Activated naive CD4-positive, alpha-beta T cell treated with anti-CD3 and anti-CD28 coated beads, Interleukin-2, amount 10 ng/mL, durations not matched to agents 7 days and 5 days (primary cell): ENCODE measurements at places on chromosomes 7 and 10.

- H3K27ac ChIP-seq = no peak overlapping the region
- peaks cover 7% of the 10 kb centered on the region for H3K27me3 ChIP-seq
- H3K4me3 ChIP-seq = no peak overlapping the region
- H3K36me3 ChIP-seq = no peaks in the 10 kb centered on the region
These were observed 30.3 kb downstream of the ARL5B start for GRCh38 chr10:18689498-18689897.

DNA sequence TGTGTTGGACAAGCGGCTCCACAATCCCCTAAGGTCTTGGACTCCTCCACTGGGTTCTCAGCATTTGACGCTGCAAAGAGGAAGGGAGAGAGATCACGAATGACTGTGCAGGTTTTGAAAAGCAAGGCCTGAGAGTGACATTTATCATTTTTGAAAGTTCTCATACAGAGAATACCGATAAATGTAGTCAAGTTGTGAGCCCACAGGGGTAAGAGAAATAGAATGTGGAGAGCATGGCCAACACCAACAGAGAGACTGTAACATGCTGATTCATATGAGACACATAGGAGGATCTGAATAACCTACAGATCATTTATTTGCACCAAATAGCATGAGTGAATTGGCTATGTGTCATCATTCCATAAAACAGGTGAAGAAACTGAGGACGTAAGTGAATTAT, 230.5 kb upstream of the MBL2 start:
- no peak overlapping the region for H3K4me3 ChIP-seq
- H3K4me1 ChIP-seq = no peaks in the 10 kb centered on the region
- DNase-seq = no peak
- no peak overlapping the region for H3K27ac ChIP-seq

DNA sequence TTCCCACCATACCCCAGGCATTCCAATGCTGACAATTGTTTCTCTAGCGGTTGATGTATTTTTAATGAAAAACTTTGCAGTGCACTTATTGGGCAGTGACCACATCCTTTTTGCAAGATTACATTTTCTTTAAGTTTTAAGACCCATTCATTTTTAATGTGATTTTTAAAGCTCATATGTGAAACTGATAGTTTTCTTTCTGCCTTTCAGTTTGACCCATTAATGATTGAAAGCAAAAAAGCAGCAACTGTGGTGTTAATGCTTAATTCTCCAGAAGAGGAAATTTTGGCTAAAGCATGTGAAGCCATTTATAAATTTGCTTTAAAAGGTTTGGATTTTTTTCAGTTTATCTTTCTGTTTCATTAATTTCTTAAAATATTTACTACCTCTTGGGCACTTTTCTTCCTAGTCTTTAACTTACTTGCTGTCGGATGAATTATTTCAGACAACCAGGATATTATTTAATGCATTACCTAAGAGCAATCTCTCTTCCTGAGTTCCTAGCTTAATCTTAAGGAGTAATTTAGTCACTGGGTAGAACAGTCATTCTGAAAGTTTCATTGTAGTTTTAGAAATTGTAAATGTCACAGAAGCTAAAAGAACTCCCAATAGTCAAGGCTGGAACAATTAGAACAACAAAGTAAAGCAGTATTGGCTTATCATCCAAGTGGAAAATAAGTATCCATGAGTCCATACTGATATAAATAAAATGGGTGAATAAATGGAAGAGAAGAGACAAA, 18.3 kb downstream of the ARMC3 start:
- DNase-seq = no peak
- no peaks in the 10 kb centered on the region for H3K27me3 ChIP-seq
- no peak overlapping the region for H3K4me3 ChIP-seq
- H3K27ac ChIP-seq = no peak overlapping the region
- H3K36me3 ChIP-seq = no peaks in the 10 kb centered on the region

GRCh38 chr10:88292185-88292514, 291.0 kb downstream of the RNLS start:
- peaks cover 2% of the 10 kb centered on the region for H3K36me3 ChIP-seq
- no peak overlapping the region for H3K27ac ChIP-seq
- H3K27me3 ChIP-seq = no peaks in the 10 kb centered on the region
- H3K4me3 ChIP-seq = no peak overlapping the region
- no peak for DNase-seq

GRCh38 chr7:42065942-42066341, 171.1 kb downstream of the GLI3 start:
- H3K27ac ChIP-seq = no peak overlapping the region
- no peak overlapping the region for H3K4me3 ChIP-seq
- no peaks in the 10 kb centered on the region for H3K4me1 ChIP-seq
- DNase-seq = no peak
- H3K36me3 ChIP-seq = no peaks in the 10 kb centered on the region

GRCh38 chr7:26515314-26515842, 223.7 kb downstream of the SNX10 start:
- H3K27ac ChIP-seq = no peak overlapping the region
- H3K36me3 ChIP-seq = no peaks in the 10 kb centered on the region
- no peaks in the 10 kb centered on the region for H3K4me1 ChIP-seq
- peaks cover 21% of the 10 kb centered on the region for H3K27me3 ChIP-seq
- no peak for DNase-seq

DNA sequence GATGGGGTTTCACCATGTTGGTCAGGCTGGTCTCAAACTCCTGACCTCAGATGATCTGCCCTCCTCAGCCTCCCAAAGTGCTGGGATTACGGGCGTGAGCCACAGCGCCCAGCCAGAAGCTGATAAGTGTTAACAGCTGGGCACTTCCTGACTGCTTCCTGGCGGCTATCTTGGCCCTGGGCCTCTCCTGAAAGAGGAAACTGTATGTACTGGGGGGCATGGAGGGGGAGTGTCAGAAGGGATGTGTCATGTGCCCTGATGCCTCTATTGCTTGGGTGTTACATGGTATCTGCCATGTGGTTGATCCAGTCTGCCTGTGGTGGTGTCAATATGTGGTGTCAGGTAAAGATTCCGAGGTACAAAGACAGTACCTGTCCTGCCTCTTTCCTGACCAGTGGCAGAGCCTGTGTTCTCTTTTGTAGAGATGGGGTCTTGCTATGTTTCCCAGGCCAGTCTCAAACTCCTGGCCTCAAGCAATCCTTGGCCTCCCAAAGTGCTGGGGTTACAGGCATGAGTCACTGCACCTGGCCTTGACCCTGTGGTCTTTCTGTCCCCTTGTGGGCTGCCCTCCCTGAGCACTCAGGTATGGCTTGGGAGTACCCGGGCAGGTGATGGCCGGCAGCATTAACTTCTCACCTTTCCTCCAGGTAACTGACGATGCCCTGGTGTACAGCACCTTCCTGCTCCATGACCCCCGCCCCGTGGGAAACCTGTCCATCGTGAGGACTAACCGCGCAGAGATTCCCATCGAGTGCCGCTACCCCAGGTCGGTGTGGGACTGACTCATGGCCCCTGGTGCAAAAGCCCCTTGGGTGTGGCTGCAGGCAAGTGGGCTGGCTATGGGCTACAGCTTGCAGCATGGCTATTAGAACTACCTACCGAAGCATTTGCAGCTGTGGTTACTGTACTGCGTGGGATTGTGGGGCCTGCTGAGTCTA, 4.4 kb downstream of the ZP3 start:
- H3K4me1 ChIP-seq = peaks cover 8% of the 10 kb centered on the region
- DNase-seq = no peak
- H3K36me3 ChIP-seq = no peaks in the 10 kb centered on the region
- H3K27me3 ChIP-seq = peaks cover 9% of the 10 kb centered on the region

DNA sequence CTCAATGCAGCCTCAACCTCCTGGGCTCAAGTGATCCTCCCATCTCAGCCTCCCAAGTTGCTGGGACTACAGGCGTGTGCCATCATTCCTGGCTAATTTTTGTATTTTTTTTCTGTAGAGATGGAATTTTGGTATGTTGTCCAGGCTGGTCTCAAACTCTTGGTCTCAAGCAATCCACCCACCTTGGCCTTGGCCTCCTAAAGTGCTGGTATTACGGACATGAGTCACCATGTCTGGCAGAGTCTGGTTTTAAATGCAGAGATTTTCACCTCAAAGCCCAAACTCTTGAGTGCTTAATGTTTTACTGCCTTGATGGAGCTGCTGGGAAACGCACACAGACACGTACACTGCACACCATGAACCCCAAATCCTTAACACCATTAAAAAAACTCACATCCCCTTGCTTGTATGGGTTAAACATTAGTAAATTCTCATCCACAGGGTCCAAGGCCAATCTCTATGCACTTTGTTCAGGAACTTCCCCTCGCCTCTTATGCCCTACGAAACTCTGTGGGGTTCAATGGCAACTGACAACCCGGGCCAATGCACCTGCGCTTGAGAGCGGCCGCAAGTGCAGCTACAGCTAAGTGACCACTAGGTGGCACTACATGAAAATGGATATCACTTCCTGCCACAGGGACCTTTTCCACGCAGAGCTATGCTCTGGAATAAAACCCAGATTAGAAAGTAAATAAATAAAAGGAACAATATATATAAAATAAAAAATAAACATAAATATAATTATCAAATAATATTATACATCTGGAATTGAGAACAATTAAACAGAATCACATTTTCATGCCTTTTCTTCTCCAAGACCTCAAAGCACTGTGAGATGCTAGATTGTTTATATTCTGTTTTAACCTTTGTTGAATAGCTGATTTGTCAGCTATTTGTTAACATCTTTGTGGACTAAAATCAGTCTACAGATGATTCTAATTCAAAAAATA, 66.9 kb upstream of the AFAP1L2 start:
- no peak overlapping the region for H3K4me3 ChIP-seq
- H3K27ac ChIP-seq = peak overlapping the region; percentile 0
- H3K27me3 ChIP-seq = no peaks in the 10 kb centered on the region
- DNase-seq = peak; percentile 74
- H3K36me3 ChIP-seq = peaks cover 35% of the 10 kb centered on the region
- peaks cover 33% of the 10 kb centered on the region for H3K4me1 ChIP-seq

DNA sequence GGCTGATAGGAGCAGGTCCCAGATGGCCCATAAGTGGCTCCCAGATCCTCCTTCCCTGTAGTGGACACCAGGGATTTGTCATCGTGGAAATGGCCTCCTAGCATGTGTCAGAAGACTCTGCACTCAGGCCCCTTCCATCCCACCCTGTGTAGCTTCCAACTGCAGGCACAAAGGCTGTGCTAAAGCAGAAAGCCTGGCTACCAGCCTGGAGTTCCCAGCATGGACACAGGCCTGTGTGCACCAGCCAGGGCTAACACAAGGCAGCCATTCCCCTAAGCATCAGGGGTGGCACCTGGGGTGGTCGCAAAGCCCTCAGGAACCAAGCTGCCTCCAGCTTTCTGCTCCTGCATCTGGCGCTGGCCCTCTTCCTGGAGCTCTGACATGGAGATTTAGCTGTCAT, 4.5 kb upstream of the CAMK2B start:
- no peaks in the 10 kb centered on the region for H3K36me3 ChIP-seq
- no peak overlapping the region for H3K27ac ChIP-seq
- no peak for DNase-seq

- H3K27me3 ChIP-seq = no peaks in the 10 kb centered on the region
- H3K4me3 ChIP-seq = no peak overlapping the region
- no peak for DNase-seq
- H3K27ac ChIP-seq = no peak overlapping the region
These were observed 448.9 kb downstream of the SH2D4B start for GRCh38 chr10:80986596-80986995.

- peaks cover 6% of the 10 kb centered on the region for H3K4me1 ChIP-seq
- H3K4me3 ChIP-seq = no peak overlapping the region
These were observed 27.2 kb downstream of the CYP2W1 start for GRCh38 chr7:1010226-1010625.

DNA sequence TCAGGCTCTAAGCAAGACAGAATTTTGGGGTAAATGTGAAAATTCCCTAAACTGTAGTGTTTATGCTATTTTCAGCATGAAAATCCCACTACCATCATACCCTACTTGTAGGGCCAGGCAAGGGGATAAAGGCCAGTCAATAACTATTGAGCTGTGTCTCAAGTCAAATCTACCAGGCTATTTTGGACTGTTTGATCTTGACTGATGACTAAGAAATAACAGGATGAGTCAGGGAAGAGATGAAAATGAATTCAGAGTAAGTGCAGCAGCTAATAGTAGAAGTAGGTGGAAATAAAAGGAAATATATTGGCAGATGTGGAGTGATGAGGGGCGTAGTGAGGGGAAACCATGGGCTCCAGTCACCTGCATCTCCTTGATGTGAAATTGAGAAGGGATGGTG, 225.8 kb upstream of the PHYHIPL start:
- no peaks in the 10 kb centered on the region for H3K4me1 ChIP-seq
- no peaks in the 10 kb centered on the region for H3K36me3 ChIP-seq
- H3K4me3 ChIP-seq = no peak overlapping the region
- DNase-seq = no peak

DNA sequence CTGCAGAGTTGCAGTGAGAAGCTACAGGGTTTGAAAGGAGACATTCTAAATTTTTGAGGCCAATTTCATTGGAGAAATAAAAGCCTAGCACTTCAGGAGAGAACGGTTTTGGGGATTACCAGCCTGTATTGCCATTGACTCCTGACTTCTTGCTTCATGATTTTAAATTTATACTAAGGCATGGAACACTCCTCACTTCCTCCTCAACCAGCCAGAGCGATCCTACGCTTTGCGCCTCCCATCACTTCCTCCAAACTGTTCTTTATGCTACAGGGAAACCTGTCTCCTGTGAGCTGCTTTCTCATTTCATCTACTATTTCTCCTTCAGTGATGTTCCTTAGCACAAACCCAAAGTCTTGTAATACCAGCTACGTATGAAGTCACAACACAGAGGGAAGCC, 495.1 kb downstream of the SUGCT start:
- no peak for DNase-seq
- no peaks in the 10 kb centered on the region for H3K4me1 ChIP-seq
- peaks cover 6% of the 10 kb centered on the region for H3K27me3 ChIP-seq
- H3K36me3 ChIP-seq = no peaks in the 10 kb centered on the region
- no peak overlapping the region for H3K4me3 ChIP-seq

DNA sequence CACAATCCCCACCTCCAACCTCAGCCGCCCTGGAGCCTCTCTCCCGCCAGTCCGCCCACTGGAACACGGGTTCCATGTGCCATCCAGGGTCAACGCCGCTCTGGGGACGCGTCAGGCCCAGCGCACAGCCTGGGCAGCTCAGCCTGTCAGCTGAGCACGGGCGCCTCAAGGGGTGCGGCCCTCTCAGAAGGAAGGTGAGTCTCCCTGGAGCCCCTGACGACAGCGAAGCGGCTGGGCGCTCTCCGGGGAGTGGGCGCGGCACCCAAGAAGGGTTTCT, 1.2 kb upstream of the SLC18A3 start:
- H3K27me3 ChIP-seq = peaks cover 79% of the 10 kb centered on the region
- H3K27ac ChIP-seq = no peak overlapping the region
- peaks cover 7% of the 10 kb centered on the region for H3K4me1 ChIP-seq
- no peak for DNase-seq
- H3K4me3 ChIP-seq = no peak overlapping the region
- peaks cover 8% of the 10 kb centered on the region for H3K36me3 ChIP-seq

- no peak overlapping the region for H3K27ac ChIP-seq
- no peaks in the 10 kb centered on the region for H3K27me3 ChIP-seq
- no peaks in the 10 kb centered on the region for H3K36me3 ChIP-seq
- H3K4me1 ChIP-seq = no peaks in the 10 kb centered on the region
- no peak overlapping the region for H3K4me3 ChIP-seq
These were observed 50.0 kb downstream of the NKX6-2 start for GRCh38 chr10:132735923-132736391.

- H3K27ac ChIP-seq = no peak overlapping the region
- peak; percentile 23 for DNase-seq
- peaks cover 4% of the 10 kb centered on the region for H3K36me3 ChIP-seq
These were observed 765 bp downstream of the CELF2 start for GRCh38 chr10:11018432-11018841.

GRCh38 chr10:119348516-119349240, 141.3 kb downstream of the GRK5 start:
- no peak overlapping the region for H3K27ac ChIP-seq
- peaks cover 13% of the 10 kb centered on the region for H3K4me1 ChIP-seq
- peaks cover 44% of the 10 kb centered on the region for H3K36me3 ChIP-seq
